ENCODE measurements at places on chromosomes 4 and X. TPM values are rescaled to one million over a fixed set of nuclear protein-coding genes. Genes with fewer than 3 reads are reported as not detected.

DNA sequence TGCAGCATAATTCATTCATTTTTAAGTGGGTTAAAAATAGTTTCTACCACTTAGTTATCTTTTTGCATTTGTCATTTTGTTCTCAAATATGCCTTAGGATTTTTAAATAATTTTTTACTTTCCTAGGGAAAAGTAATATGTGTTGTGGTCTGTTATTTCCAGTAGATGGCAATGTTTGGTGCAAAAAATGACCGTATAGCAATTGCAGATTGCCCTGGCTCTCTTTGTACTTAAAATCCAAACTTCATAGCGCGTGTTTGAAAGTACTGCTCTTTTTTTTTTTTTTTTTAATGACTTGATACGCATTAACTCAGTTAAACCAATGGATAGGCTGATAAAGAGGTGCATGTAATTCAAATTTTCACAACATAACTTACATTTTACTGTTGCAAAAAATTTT is 74.4 kb upstream of the RBMX start:
- DNase-seq: no peak

DNA sequence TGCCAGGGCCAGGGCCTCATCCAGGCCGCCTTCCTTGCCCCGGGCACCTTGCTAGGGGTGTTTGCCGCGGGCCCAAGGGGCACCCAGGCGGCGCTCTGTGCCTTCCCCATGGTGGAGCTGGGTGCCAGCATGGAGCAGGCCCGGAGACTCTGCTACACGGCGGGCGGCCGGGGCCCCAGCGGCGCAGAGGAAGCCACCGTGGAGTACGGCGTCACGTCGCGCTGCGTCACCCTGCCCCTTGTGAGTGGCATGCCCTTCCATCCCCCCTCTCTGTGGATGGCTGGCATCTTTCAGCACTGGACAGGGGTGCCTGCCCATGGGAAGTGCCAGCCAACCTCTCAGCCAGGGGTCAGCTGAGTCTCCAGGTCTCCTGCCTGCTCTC is 3.6 kb downstream of the PLXNB3 start:
- DNase-seq: no peak

DNA sequence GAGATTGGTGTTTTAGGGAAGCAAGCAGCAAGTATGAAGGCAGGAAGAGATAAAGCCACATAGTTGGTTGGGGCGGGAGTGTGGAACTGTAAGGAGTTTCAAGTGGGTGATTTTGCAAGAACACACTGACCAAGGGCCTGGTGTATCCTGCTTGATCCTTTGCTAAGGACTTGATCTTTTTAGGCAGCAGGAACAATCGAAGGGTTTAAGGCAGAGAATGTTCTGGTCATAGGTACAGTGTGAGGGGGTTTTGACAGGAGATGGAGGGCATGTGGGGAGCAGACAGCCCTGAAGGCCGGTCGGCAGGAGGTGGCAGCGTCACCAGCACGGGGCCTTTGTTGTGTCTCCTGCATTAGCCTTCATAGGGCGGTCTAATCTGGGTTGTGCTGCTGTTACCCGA is 54.7 kb downstream of the FAM193A start:
- no peak for DNase-seq

- no peak for DNase-seq
Observed at GRCh38 chrX:137982472-137983172, 416.7 kb downstream of the ZIC3 start.

DNA sequence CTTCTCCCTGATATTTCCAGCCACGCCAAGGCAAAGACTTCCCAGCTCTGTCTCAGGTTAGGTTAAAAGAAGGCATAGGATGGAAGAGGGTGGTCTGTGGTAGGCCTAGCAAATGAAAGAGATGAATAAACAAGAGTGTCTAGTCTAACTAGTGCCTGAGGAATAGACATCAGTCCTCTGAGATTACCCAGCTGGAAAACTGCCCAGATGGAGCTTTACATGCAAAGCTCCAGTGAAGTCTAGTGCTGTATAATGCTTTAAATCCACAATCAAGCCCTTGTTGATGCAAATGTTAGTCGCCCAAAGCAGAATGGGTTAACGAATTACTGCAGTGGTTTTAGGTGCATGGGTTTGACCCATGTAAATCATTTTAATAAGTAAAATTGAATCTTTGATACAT is 24.8 kb upstream of the GUCY1B1 start:
- DNase-seq: no peak

DNA sequence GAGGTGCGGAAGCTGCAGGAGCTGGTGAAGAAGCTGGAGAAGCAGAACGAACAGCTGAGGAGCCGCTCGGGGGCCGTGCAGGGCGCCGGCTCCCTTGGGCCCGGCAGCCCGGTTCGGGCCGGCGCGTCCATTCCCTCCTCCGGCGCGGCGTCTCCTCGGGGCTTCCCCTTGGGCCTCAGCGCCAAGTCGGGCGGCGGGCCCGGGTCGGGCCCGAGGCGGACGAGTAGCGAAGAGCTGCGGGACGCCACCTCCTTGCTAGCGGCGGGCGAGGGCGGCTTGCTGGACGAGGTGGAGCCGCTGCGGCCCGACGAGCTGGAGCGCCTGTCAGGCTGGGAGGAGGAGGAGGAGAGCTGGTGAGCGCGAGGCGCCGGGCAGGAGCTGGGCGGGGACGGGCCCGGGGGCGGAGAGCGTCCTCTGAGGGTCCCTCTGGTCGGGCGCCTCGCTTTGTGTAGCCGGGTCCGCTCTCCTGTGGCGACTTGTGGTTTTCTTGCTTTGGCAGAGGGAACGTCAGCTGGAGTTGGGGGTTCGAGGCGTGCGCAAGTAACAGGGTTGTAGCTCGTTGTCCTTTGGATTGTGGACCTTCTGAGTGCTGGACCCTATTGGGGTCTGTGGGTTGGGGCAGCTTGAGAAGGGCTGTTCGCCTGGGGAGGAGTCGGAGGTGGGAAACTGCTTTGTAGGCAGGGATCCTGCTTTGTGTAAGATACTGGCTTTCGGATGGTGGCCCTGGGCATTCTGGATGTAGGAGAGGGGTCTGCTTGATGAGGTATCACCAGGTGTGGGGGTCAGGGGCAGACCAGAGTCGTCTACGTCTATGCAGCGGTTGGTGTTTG is 662 bp downstream of the SLAIN2 start:
- no peak for DNase-seq

DNA sequence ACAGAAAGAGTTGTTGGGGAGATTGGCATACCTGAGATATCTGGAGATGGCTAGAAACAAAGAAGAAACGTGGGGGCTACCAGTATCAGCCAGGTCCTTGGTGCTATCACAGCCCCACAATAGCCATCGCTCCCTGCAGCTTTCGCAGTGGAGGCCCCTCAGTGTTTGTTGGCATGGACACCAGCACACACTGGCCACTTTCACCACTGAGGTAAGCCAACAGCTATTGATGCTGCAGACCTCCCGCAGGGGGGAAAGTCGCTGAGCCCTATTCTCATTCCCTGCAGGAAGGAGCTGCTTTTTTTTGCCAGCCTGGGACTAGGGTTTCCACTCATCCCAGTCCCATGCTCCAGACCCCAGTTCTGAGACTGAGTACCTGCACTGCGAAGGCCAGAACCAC is 879.2 kb upstream of the IGFBP7 start:
- DNase-seq: no peak

DNA sequence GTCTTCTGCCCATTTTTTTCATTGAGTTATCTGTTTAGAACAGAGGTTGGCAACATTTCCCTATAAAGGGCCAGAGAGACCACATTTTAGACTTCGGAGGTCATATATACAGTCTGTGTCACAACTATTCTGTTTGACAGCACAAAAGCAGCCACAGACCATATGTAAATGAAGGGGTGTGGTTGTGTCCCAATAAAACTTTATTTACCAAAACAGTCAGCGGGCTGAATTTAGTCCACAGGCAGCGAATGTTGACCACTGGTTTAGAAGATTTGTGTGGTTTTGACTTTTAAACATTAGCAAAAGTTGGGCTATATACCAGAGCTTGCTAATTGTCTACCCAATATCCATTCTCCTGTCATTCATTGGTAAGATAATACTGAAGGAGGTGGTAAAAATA is 150.8 kb downstream of the AMELX start:
- no peak for DNase-seq

DNA sequence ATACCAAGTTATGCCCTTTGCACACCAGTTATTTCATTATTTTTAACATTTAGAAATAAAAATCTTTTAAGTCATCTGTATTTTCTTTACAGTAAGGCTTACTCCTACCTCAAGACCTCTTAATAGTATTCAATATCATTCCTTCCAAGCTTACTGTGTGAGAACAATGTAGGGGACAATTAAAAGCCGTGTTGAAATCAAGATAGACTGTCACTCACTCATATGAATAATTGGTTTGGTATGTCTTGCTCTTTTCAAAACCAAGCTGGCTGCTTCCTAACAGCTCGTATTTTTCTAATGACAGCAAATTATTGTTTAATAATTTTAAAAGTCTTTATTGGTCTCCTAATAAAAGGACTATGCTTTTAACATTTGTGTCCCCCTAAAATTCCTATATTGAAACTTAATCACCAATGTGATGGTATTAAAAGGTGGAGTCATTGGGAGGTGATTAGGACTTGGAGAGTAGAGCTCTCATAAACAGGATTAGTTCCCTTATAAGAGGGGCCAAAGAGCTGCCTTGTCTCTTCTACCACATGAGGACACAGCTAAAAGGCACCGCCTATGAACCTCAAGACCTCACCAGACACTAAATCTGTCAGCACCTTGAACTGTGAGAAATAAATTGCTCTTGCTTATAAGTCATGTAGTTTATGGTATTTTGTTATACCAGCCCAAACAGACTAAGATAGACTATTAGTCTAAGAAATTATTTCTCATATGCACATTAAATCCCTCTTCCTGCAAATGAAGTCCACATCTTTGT is 4.1 kb downstream of the ABCB7 start:
- DNase-seq: no peak

- DNase-seq: no peak
Observed at GRCh38 chrX:153744210-153745066, 19.6 kb upstream of the PLXNB3 start.

NAT8L gene
- polyA plus RNA-seq: not detected

DDX53 gene
- not detected for polyA plus RNA-seq

ALPK1 gene
- polyA plus RNA-seq: 5.0 TPM

SFRP2 gene
- not detected for polyA plus RNA-seq

MTMR8 gene
- 5.1 TPM for polyA plus RNA-seq

REELD1 gene
- not detected for polyA plus RNA-seq
